ENCODE measurements at places on chromosomes 1 and 21.

- DNase-seq = peak; percentile 96
Measured at GRCh38 chr1:206631085-206631509, 4.2 kb upstream of the DYRK3 start.

DNA sequence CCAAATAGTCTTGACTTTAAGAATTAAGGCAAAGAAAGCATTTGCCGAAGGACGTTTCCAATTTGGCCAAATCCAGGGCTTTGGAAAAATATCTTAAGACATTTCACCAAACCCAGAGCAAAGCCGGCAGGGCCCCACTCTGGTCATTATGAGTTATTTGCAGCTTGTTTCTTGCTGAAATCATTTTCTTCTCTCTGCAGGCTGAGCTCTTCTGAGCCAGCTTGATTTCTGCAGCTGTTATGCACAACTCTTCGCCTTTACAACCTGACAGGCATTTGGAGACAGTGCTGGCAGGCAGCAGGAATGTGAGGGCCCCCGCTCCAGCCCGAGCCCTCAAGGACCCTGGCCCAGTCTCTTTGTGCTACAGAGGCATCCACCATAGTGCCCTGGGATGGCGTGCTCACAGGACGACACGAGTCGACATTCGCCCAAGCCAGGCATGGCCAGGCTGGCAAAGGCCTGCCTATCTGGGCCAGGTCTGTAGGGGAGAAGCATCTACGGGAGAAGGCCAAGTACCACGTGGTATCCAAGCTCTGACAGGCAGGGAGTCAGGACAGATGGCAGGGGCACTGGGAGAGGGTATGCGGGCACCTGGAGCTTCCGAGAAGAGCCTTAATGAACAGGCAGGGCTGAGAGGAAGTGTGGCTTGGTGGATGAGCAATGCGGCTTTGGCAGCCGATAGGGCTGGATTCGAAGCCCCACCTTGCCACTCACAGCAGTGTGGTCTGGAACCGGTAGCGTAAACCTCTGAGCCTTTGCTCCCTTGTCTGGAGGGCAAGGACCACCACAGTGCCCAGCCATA lies 32.3 kb downstream of the SYF2 start:
- no peak for DNase-seq

DNA sequence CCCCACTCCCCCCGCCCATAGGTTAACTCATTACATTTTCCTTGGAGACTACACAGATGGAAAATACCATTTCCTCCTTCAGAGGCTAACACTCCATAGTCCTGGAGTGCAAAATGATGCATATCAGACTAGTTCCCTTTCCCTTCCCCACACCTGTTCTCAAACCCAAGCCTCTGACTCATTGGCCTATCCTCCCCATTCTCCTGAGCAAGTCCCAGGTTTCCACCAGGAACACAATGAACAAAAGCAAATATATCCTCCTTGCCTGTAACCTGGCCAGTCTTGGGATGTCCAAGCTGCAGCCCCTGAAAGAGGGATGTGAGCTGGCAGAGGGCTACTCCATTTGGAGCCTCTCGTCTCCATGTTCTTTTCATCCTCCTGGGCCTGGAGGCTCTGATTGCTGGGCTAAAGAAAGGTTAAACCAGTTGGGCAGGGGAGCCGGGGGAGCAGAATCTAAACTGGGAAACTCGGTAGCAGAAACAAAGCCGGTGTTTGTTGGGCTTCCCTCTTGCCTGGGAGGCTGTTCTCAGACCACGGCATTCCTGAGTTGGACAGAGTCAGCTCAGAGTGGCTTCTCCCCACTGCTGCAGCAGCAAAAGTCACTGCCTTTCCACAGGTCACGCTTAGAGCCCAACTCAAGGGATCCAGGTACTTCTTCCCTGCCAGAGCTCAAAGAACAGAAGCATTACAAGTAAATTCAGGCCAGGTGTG lies 13.9 kb downstream of the SSR2 start:
- DNase-seq = no peak

- DNase-seq = no peak
Measured at GRCh38 chr1:160407839-160408801, 7.8 kb downstream of the VANGL2 start.

- no peak for DNase-seq
Measured at GRCh38 chr1:46483589-46483988, 6.0 kb upstream of the DMBX1 start.

DNA sequence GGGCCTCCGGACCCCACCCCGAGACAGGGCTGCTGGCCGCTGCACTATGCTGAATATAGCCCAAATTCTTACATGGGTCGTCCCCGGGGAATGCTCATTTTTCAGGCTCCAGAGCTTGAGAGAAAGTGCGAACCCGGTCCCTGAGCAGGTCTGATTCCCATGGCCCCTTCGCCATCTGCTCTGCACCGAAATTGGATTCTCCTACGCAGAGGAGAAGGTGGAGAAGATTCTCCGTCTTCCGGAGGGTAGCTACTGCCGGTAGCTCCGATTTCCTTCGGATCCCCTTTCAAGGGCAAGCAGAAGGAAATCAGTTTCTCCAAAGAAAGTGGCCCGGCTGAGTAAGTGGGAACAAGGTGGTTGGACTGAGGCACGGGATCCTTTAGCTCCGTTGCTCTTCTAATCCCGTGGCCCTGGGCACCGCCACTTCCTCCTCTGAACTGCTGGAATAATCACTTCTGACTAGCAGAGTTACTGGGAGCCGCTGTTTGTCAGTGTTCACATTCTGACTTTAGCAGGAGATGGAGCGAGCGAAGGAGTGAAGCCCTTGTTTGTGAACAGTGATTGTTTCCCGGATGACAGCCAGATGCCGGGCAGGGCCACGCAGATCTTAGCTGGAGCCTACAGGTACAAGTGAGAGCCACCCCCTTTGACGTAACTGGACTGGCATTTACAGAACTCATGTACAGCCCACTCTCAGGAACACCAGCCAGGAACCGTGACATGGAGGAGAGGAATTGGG lies 1.1 kb upstream of the ZNF496 start:
- peak; percentile 34 for DNase-seq

GRCh38 chr1:160546942-160547341 lies 23.9 kb upstream of the SLAMF6 start:
- no peak for DNase-seq

- DNase-seq = no peak
Measured at GRCh38 chr1:196659471-196659870, 7.6 kb downstream of the CFH start.

DNA sequence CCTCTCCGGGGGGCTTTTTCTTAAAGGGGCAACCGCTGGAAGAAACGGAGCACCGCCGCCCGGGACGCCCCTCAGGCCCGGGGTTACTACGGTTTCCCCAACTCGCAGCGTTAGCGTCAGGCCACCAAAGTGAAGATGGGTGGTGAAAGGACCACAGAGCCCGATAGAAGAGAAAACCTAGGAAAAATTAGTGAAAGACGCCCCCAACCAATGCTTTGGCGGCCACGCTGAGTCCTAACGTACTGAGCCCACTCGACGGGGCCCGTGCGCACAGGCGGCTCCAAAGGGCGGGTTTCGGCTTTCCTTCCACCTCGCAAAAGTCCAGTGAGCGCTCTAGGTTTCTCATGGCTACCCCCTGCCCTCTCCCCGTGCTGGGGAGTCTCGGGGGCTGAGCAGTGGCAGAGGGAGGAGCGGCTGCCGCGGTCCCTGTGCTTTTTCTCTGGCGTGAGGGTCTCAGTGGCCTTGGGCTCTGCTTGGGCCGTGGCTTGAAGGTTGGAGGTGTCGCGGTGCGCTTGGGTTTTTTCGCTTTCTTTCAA lies 12.2 kb upstream of the SPEN start:
- peak; percentile 27 for DNase-seq

GRCh38 chr1:235136111-235136510 lies 7.5 kb upstream of the TOMM20 start:
- no peak for DNase-seq

DNA sequence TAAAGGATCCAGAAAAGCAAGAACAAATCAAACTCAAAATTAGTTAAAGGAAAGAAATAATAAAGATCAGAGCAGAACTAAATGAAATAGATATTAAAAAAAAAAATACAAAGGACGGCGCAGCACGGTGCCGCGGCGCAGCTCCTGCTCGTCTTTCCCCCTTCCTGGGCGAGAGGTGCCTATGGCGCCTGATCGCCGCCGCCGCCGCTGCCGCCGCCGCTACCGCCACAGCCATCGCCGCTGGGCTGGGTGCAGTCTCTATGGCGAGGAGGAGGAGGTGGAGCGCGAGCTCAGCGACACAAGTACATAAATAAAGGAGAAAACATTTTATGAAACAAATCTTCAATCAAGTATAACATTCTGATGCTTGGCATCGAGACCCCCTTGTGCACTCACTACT lies 77.6 kb upstream of the VANGL1 start:
- DNase-seq = no peak

DNA sequence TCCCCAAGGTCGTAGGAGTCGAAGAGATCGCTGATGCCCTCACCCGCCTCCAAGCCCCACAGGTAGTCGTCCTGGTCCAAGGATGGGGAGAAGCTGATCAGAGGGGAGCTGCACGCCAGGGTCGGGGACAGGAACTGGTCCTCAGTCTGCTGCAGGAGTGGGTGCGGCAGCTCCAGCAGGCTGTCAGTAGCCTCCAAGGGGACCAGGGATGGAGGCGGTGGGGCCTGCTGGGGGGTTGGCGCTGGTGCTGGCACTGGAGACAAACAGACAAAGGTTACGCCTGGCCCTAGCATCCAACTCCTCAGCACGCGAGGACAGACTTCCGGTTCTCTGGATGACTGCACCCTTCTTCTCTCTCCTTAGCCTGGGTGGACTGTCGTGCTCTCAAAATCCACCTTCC lies 21.1 kb downstream of the E2F2 start:
- DNase-seq = no peak

- DNase-seq = peak; percentile 52
Measured at GRCh38 chr1:112706505-112707220, at the start of gene RHOC. TSS of gene RHOC (minus strand) at chr1:112707127. CDS start at chr1:112703799, 3,328 bp downstream.

- DNase-seq = peak; percentile 89
Measured at GRCh38 chr1:80054129-80054528, 1047.6 kb upstream of the ADGRL4 start.

DNA sequence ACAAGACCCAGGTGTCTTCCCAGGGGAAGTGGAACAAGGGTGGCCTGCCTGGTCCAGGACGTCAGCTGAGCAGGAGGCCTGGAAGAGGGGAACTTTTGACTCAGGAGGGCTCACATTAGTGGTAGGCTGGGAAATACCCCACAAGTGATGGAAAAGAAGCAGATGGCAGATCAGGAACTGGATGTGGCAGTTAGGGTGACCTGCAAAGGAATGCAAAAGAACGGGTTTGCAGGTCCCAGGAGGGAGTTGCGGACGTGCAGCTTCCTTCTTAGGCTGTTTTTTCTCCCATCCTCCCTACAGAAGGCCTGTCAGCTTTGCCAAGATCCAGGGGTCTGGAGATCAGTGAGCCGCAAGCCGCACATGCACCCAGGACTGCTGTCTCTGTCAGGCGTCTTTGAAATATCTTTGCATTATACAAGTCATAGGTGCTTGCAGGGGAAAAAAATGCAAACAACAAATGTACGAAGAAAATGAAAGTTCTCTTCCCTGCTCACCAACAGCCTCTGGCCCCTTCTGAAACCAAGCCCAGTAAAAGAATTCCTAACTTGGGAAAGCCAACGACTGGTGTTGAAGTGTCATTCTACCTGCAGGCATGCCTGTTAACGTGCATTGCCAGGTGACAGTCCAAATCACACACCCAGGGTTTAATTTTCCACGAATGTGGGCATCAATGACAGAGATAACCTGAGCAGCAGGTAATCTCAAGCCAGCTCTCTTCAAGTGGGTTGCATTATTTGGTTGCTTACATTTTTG lies 34.4 kb downstream of the NENF start:
- no peak for DNase-seq

DNA sequence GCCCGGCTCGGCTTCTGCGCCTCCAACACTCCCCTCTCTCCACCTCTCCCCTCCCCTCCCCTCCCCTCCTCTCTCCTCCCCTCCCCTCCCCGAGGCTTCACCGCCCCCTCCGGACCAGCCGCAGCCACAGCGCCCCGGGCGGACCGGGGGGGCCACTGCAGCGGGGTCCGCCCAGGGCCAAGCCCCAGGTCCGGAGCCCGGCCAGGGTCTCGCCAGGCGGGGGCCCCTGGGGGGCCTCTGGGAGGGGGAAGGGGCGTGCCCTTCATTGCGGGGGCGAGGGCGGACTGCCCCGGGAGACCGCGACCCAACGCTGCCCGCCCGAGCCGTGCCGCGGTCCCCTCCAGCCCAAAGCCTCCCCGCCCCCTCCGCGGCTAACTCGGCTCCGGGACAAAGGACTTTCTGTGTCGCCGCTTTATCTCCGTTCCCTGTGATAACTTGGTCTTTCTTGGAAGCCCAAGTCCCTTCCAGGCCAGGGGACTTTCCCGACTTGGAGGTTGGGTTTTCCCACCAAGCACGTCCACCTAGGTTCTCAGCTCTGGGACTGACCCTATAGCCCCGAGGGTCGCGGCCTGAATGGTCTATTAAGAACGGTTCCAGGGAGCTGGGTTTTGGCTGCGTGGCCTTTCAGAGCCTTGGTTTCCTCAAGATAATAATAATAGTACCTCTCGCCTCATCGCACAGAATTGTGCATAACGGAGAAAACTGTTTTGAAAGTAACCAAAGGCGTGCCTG lies at the start of gene UBQLN4:
UBQLN4 (minus strand) TSS at position 31 of the 732 bp plus-strand sequence. CDS start 97 bp downstream, outside the sequence.
- peak; percentile 94 for DNase-seq

- DNase-seq = peak; percentile 5
Measured at GRCh38 chr1:217453816-217454215, 177.1 kb downstream of the GPATCH2 start.

DNA sequence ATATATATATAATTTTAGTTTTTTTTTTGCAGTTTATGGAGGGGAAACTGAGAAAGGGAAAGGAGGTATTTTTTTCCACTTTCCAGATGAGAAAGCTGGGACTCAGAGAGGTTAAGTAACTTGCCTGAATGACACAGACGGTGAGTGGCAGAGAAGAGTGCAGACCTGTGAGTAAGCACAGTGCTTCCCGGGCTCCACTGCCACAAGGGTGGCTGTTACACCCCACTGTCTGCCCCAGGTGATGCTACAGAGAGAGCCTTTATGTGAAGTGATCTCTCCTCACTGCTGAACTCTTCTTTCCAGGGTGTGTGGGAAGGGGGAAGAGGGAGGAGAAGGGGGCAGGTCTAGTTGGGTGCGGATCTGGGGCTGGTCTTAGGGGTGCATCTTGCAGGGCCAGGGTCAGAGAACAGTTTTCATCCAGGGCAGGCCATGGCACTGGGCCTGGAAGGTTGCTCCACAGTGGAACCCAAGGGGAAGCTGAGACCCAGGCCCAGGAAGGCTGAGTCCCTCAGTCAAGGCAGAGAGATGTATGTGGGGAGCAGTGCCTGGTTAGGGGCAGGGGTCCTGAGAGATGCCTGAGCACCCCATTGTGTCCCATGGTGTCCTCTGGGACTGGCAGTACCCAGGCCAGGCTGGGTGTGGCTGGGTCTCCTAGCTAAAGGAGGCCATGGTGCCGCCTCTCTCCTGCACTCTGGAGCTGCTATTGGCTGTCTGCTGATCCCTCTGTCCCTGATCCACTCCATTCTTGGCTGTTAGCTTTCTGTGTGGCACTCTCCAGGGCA lies 357.5 kb downstream of the PTPRU start:
- DNase-seq = no peak

- DNase-seq = no peak
Measured at GRCh38 chr1:33624261-33624990, 152.0 kb downstream of the ZSCAN20 start.

DNA sequence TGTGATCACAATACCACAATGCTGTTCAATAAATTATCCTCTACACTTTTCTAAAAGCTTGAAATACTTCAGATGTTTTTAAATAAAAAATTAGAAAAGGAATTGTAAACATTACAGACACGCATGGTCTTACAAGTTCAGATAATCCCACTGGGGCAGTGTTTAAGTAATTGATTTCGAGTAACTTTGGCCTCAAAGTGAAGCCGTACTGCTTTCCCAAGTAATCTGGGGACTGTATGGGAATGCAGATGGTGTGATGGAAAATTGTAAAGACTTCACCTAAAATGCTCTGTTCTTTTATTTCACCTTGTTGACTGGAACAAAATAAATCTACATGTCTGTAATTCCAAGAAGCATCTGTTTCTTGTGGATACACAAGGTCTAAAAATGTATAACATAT lies 401.7 kb upstream of the LYPLAL1 start:
- no peak for DNase-seq

- no peak for DNase-seq
Measured at GRCh38 chr21:39781331-39781730, 36.3 kb downstream of the IGSF5 start.
